Astrocyte (in vitro differentiated cells and primary cell): ENCODE measurements at places on chromosomes 1 and 21. TPM values are rescaled to one million over a fixed set of nuclear protein-coding genes. Genes with fewer than 3 reads are reported as not detected.

- H3K4me3 ChIP-seq = no peak overlapping the region
- peak overlapping the region; percentile 53 for H3K27ac ChIP-seq
- no peaks in the 10 kb centered on the region for H3K36me3 ChIP-seq
- H3K27me3 ChIP-seq = no peaks in the 10 kb centered on the region
Measured at GRCh38 chr1:234315091-234315541, 58.1 kb upstream of the COA6 start.

GRCh38 chr1:60664086-60664625 lies 418.2 kb upstream of the NFIA start:
- H3K36me3 ChIP-seq = no peaks in the 10 kb centered on the region
- H3K27ac ChIP-seq = no peak overlapping the region
- H3K27me3 ChIP-seq = no peaks in the 10 kb centered on the region
- no peaks in the 10 kb centered on the region for H3K4me1 ChIP-seq

GRCh38 chr21:26005464-26005863 lies 165.1 kb downstream of the APP start:
- DNase-seq = no peak
- H3K36me3 ChIP-seq = peaks cover 4% of the 10 kb centered on the region
- no peaks in the 10 kb centered on the region for H3K4me1 ChIP-seq
- no peak overlapping the region for H3K4me3 ChIP-seq
- H3K27ac ChIP-seq = no peak overlapping the region

DNA sequence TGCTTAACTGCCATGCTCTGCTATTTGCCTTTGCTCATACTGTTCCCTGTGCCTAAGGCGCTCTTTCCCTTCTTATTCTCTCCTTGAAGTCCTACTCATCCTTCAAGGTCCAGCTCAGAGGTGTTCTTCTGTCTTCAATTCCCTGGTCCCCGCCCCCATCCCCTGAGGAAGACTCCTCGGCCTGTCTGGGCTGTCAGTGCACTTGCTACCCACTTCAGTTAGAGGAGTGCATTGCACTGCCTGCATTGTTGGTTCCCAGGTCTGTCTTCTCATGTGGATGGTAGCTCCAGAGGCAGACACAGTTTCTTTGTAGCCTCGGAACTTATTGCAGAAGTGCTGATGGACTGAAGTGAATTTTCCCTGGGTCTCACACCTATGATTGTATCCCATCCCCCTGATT lies 194.0 kb downstream of the C1orf94 start:
- H3K27me3 ChIP-seq = peaks cover 9% of the 10 kb centered on the region
- no peak overlapping the region for H3K4me3 ChIP-seq
- no peak for DNase-seq
- H3K27ac ChIP-seq = no peak overlapping the region

DNA sequence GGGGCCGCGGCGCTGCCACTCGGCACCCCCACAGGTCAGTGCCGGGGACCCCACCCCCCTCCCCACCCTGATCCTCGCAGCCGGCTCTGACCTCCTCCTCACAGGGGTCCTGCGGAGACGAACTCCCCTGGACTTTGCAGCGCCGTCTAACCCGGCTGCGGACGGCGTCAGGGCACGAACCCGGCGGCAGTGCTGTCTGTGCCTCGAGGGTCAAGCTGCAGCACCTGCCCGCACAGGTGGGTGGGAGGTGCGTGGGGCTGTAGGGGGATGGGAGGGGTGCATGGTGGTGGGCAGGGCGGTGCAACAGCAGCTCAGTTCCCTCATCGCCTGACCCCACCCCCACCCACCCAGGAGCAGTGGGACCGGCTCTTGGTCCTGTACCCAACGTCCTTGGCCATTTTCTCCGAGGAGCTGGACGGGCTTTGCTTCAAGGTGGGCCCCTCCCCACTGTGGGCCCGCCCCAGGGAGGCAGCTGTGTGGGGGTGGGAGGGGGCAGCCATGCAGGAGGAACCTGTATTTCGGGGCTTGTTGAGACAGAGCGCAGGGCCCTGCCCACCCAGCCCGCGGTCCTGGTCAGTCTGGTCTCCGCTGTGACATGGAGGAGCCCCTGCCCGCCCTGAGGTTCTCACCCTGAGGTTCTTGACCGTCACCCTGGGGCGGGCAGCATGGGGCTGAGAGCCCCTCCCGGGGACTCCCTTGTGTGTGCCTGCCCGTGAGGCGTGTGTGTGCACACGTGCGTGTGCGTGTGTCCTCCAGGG lies 4.9 kb downstream of the PLEKHN1 start:
- no peaks in the 10 kb centered on the region for H3K27me3 ChIP-seq
- H3K4me1 ChIP-seq = peaks cover 15% of the 10 kb centered on the region
- no peak for DNase-seq
- no peak overlapping the region for H3K4me3 ChIP-seq
- no peak overlapping the region for H3K27ac ChIP-seq
- H3K36me3 ChIP-seq = no peaks in the 10 kb centered on the region

TRIM46 gene
- 13.2 and 13.6 TPM in 2 replicates for total RNA-seq

ADAMTS4 gene
- total RNA-seq = 2.7 and 5.1 TPM in 2 replicates

- peak overlapping the region; percentile 51 for H3K27ac ChIP-seq
- H3K4me3 ChIP-seq = peak overlapping the region; percentile 51
- peak; percentile 69 for DNase-seq
- H3K4me1 ChIP-seq = peaks cover 25% of the 10 kb centered on the region
- no peaks in the 10 kb centered on the region for H3K36me3 ChIP-seq
- no peaks in the 10 kb centered on the region for H3K27me3 ChIP-seq
Measured at GRCh38 chr21:16424331-16424751, 694.6 kb downstream of the USP25 start.

GRCh38 chr1:73044241-73045036 lies 762.1 kb upstream of the NEGR1 start:
- H3K4me3 ChIP-seq = no peak overlapping the region
- no peak for DNase-seq
- H3K27ac ChIP-seq = no peak overlapping the region
- H3K36me3 ChIP-seq = no peaks in the 10 kb centered on the region
- H3K4me1 ChIP-seq = no peaks in the 10 kb centered on the region

- H3K36me3 ChIP-seq = no peaks in the 10 kb centered on the region
- no peak overlapping the region for H3K4me3 ChIP-seq
- peak; percentile 8 for DNase-seq
Measured at GRCh38 chr1:83101406-83101805, 897.5 kb downstream of the TTLL7 start.
